Activated naive CD4-positive, alpha-beta T cell treated with anti-CD3 and anti-CD28 coated beads for 36 hours (primary cell): ENCODE measurements at places on chromosomes 5 and 9.

DNA sequence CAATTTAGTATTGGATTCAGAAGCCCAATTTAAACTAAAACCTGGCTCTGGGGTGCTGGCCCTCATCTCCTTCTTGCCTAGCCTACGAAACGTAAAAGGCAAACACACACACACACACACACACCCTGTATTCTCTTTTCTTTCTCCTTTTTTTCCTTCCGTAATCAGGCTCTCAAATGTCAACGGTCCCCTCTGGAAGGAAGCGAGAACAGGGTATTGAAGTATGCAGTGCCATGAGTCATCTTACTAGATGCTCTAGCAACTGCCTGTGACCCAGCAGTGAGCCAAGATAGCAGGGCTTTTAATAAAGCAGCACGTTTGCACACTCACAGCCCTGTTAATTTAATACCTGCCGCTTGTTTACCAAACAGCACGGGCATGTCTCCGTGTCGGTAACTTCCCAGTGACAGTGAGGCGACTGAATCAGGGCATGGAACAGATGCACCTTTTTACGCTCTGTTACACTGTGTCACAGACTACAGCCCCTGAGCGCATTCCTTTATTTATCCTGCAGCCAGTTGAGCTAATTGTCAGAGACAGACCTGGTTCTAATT lies 243.8 kb downstream of the BNC2 start:
- no peak for DNase-seq

GRCh38 chr9:84054341-84055010 lies 73.9 kb downstream of the RMI1 start:
- DNase-seq, result no peak

- no peak for DNase-seq
Observed at GRCh38 chr5:56305001-56305950, 72.1 kb upstream of the ANKRD55 start.

DNA sequence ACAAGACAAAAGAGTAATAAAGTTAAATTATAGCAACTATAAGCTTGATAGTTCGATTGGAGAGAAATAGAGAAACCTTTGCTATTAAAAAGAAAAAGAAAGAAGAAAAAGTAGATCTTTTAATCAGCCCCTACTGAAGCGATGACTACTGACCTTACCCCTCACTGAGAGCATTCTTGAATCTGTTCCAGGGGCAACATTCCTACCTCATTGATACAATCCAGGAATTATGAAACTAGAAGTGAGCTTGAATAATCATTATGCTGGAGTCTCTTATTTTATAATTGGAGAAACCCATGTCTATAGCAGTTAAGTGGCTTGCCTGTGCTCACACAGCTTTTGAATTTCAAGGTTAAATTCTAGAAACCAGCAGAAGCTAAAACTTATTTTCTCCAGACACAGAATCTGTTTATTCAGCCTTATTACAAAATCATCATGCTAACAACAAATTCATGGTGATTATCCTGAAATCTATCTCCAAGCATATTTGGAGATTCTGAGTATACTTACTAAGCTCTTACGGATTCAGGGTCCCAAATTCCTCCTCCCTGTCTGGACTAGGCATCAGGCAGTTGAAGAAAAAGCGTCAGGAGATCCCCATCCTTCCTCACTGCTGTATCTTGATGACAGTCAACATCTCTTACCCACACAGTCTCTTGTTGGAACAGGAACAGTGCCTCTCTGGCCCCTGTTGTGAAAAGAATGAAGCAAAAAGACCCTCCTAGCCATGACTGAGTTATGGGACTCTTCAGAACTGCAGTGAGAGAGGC lies 547.6 kb upstream of the WWC1 start:
- no peak for DNase-seq

- no peak for DNase-seq
Observed at GRCh38 chr5:67173959-67174358, 22.6 kb downstream of the CD180 start.

- DNase-seq, result no peak
Observed at GRCh38 chr9:69785757-69786156, 25.9 kb upstream of the PTAR1 start.
